ENCODE measurements at places on chromosomes 1 and 21. TPM values are rescaled to one million over a fixed set of nuclear protein-coding genes. Genes with fewer than 3 reads are reported as not detected.

GRCh38 chr1:35287807-35288640, 19.5 kb downstream of the ZMYM4 start:
- DNase-seq: no peak
- H3K36me3 ChIP-seq: no peaks in the 10 kb centered on the region
- peaks cover 3% of the 10 kb centered on the region for H3K4me1 ChIP-seq

DNA sequence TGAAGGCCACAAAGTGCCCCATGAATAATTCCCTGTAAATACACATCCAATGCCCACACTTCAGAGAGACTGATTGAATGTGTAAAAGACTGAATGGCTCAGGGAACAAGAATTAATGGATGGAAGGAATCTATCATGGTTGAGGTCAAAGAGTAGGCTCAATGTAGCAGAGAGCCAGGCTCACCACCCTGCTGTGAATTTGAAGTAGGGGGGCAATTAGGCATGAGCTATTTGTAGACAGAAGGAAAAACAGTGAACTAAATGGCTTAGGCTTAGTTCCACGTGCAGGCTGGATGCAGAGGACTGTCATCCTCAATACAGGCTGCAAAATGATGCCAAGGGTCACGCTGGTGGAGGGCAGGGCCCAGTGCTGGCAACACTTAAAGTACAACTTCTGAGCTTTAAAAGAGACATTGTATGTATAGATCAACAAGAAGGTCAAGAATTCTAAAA, 22.9 kb upstream of the IGSF3 start:
- no peak overlapping the region for H3K27ac ChIP-seq
- no peaks in the 10 kb centered on the region for H3K27me3 ChIP-seq
- no peaks in the 10 kb centered on the region for H3K4me1 ChIP-seq
- DNase-seq: no peak
- H3K4me3 ChIP-seq: no peak overlapping the region

- no peak overlapping the region for H3K4me3 ChIP-seq
- no peaks in the 10 kb centered on the region for H3K36me3 ChIP-seq
- DNase-seq: no peak
- no peak overlapping the region for H3K27ac ChIP-seq
- H3K4me1 ChIP-seq: no peaks in the 10 kb centered on the region
- no peaks in the 10 kb centered on the region for H3K27me3 ChIP-seq
These were observed 6.5 kb upstream of the RPTN start for GRCh38 chr1:152165286-152166077.

The LMX1A gene
- not detected for total RNA-seq

DNA sequence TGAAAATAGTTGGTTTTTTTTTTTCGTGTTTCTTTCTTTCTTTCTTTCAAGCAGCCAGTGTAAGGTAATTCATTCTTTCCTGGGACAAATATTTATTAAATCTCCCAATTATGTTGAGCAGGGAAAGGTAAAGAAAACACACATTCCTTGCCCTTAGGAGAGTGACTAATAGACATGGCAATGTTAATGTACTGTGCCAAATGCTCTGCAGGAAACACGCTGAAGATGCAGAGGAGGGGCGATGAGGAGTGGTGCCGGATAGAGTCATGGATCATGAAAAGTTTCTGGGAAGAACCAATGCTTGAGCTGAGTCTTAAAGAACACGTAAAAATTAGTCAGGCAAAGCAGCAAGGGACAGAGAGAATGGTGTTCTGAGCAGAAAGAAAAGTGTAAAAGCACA, 199.2 kb downstream of the DNM3 start:
- no peaks in the 10 kb centered on the region for H3K4me1 ChIP-seq
- H3K4me3 ChIP-seq: no peak overlapping the region
- no peaks in the 10 kb centered on the region for H3K27me3 ChIP-seq

The RGS13 gene
- total RNA-seq: 1.4 TPM

DNA sequence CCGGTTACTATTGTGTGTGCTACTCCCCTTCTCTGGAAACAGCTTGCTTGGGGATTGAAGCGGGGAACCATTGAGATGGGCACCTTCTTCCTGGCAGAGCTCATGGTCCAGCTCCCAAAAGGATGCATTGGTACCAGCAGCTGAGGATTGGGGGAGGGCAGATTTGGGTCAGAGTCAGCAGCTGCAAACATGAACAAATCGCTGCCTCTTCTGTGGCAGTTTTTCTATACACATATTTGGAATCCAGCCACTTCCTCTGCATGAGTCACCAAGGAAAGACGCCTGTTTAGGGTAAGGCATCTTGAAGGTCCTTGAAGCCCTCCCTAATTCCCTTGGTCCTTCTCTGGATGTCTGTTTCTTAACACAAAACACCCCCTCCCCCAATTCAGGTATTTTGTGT, 104.7 kb downstream of the DAB1 start:
- no peaks in the 10 kb centered on the region for H3K4me1 ChIP-seq
- H3K27ac ChIP-seq: no peak overlapping the region
- no peak for DNase-seq
- H3K27me3 ChIP-seq: no peaks in the 10 kb centered on the region

DNA sequence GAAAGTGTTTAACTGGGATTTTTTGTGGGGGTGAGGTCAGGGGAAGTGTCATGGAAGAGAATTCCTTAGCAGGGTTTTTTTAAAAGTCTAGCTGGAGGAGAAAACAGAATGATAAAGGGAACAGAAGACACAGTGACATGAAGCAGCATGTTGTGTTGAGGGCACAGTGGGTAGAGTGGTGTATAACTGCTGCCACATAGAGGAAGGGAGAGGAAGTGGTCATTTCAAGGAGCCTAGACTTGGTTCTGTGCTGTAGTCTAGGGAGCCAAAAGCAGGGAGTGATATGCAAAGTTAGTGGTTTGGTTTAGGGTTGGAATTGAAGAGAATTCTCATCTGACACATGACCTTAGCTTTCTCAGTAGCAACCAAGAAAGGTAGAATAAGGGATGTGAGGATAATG, 10.2 kb downstream of the EEIG2 start:
- no peaks in the 10 kb centered on the region for H3K27me3 ChIP-seq
- H3K36me3 ChIP-seq: no peaks in the 10 kb centered on the region
- no peak overlapping the region for H3K4me3 ChIP-seq

The SLFNL1 gene
- 3.0 TPM for total RNA-seq

The SERPINC1 gene
- 0.36 TPM for total RNA-seq

- H3K36me3 ChIP-seq: no peaks in the 10 kb centered on the region
- no peak overlapping the region for H3K4me3 ChIP-seq
- no peak overlapping the region for H3K27ac ChIP-seq
These were observed 19.9 kb downstream of the ACOT11 start for GRCh38 chr1:54567961-54568360.

The ADAMTS5 gene
- total RNA-seq: 0.21 TPM

DNA sequence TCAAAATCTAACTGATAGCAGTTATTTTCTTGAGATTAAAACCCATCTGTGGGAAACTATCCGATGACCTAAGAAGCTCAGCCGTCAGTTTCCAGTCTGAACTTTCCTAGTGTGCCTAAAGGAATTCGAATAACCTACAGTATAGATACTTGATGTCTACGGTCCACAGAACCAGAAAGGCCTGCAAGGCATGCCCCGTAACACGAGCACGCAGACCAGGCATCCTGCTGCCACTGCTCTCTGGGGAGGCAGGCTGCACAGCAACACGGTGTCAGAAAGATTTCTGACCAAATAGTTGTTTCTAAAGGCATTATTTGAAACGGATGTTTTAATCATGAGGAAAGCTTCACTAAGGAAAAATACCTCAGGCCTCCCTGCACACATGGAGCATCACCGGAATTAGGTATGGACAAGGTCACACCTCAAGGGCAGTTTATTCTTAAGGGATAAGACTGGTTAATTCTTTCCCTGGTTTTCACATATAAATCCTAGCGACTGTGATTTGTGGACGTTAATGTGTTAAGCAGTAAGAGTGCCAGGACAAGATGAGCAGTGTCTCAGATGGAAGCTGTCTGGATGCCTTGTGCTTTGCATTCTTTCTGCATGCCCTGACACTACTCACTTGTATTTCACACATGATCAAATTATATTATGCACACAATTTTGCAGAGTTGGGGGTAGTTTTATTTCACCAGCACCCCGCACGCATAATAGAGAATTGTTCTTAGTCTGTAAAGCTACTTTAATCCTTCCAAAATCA, 49.0 kb upstream of the NADK start:
- no peaks in the 10 kb centered on the region for H3K27me3 ChIP-seq
- no peak for DNase-seq
- H3K4me3 ChIP-seq: no peak overlapping the region
- peaks cover 9% of the 10 kb centered on the region for H3K4me1 ChIP-seq
- peaks cover 22% of the 10 kb centered on the region for H3K36me3 ChIP-seq
- peak overlapping the region; percentile 68 for H3K27ac ChIP-seq

The CASQ2 gene
- total RNA-seq: 2.0 TPM

DNA sequence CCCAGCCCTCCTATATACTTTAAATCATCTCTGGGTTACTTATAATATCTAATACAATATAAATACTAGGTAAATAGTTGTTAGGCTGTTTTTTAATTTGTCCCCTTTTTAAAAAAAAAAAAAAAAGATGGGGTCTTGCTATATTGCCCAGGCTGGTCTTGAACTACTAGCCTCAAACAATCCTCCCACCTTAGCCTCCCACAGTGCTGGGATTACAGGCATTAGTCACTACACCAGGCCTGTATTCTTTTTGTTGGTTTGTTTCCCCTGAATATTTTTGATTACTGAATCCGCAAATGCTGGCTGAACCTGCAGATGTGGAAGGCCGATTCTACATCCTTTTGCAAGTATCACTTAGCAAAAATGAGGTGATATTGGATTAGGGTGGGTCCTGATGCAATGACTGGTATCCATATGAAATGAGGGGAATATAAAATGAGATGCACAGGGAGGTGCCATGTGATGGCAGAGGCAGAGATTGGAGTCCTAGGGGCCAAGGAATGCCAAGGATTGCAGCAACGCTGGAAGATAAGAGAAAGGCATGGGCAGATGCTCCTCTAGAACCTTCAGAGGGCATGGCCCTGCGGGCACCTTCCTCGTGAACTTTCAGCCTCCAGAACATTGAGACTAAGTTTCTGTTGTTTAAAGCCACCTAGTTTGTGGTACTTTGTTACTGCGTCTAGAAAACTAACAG, 58.8 kb downstream of the SSBP3 start:
- H3K4me3 ChIP-seq: no peak overlapping the region
- DNase-seq: no peak
- H3K36me3 ChIP-seq: no peaks in the 10 kb centered on the region
- H3K4me1 ChIP-seq: peaks cover 16% of the 10 kb centered on the region
- no peaks in the 10 kb centered on the region for H3K27me3 ChIP-seq

GRCh38 chr1:244214009-244214967, 163.2 kb downstream of the ZBTB18 start:
- no peaks in the 10 kb centered on the region for H3K27me3 ChIP-seq
- no peak for DNase-seq
- H3K36me3 ChIP-seq: no peaks in the 10 kb centered on the region
- peaks cover 4% of the 10 kb centered on the region for H3K4me1 ChIP-seq
- no peak overlapping the region for H3K4me3 ChIP-seq
- no peak overlapping the region for H3K27ac ChIP-seq

The PROK1 gene
- not detected for total RNA-seq

The INPP5B gene
- total RNA-seq: 14.0 TPM

- no peak overlapping the region for H3K4me3 ChIP-seq
- H3K4me1 ChIP-seq: no peaks in the 10 kb centered on the region
- no peak overlapping the region for H3K27ac ChIP-seq
These were observed 95.7 kb downstream of the ATP6V1G3 start for GRCh38 chr1:198444792-198445191.

DNA sequence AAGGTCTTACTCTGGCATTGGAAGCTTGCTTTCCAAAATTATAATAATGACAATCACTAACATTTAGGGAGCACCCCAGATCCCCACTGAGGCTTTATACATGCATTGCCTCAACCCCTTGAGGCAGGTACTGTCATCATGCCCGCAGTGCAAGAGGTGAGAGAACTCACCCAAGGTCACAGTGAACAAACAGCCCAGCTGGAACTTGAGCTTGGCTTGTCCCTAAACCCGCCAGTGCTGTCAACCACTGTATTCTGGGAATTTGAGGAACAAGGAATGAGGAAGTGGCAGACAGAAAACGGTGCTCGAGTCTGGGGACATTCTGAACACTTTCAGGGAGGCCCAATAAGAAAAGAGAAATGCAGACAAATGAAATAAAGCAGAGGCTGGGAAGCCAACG, 34.6 kb upstream of the TLR5 start:
- no peaks in the 10 kb centered on the region for H3K36me3 ChIP-seq
- H3K27me3 ChIP-seq: no peaks in the 10 kb centered on the region
- no peak for DNase-seq
- no peak overlapping the region for H3K4me3 ChIP-seq
- H3K27ac ChIP-seq: no peak overlapping the region

DNA sequence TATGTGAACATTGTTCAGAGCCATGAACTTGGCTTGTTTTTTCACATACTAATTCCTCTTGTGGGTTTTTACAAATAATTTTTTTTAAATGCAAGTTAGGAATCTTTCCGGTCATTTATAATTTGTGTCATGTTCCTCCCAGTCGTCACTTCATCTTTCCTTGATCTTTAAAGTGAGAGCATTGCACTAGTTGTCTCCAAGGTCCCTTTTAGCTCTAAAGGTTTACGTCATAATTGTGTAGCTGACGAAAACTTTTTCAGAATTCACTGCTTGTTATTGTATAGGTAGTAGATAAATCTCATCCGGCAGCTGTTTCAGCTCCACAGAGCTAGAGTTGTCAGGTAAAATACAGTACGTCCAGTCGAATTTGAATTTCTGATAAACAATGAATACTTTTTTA, 33.6 kb downstream of the SOAT1 start:
- DNase-seq: peak; percentile 6
- peaks cover 15% of the 10 kb centered on the region for H3K4me1 ChIP-seq
- no peak overlapping the region for H3K27ac ChIP-seq
- H3K36me3 ChIP-seq: no peaks in the 10 kb centered on the region
- H3K27me3 ChIP-seq: no peaks in the 10 kb centered on the region

GRCh38 chr1:111199881-111200801, at the start of gene DENND2D:
Gene DENND2D (minus strand): TSS chr1:111200646. CDS start chr1:111200459, 187 bp downstream.
- DNase-seq: no peak
- no peak within 1 kb of the TSS for H3K4me3 ChIP-seq
- no peak within 1 kb of the TSS for H3K27ac ChIP-seq
- H3K27me3 ChIP-seq: peaks cover 34% of the 10 kb centered on the region
- no peaks in the 10 kb centered on the region for H3K4me1 ChIP-seq
- H3K36me3 ChIP-seq: no peaks in the 10 kb centered on the region

GRCh38 chr1:219537223-219537631, 75.7 kb downstream of the ZC3H11B start:
- no peaks in the 10 kb centered on the region for H3K27me3 ChIP-seq
- no peak overlapping the region for H3K4me3 ChIP-seq
- H3K36me3 ChIP-seq: no peaks in the 10 kb centered on the region
- H3K27ac ChIP-seq: peak overlapping the region; percentile 27
- peaks cover 19% of the 10 kb centered on the region for H3K4me1 ChIP-seq
- DNase-seq: no peak

- H3K4me3 ChIP-seq: no peak overlapping the region
- no peaks in the 10 kb centered on the region for H3K27me3 ChIP-seq
- peaks cover 23% of the 10 kb centered on the region for H3K4me1 ChIP-seq
- no peaks in the 10 kb centered on the region for H3K36me3 ChIP-seq
- H3K27ac ChIP-seq: peak overlapping the region; percentile 61
- no peak for DNase-seq
These were observed 57.1 kb downstream of the FAAP20 start for GRCh38 chr1:2137257-2138121.

- no peak overlapping the region for H3K4me3 ChIP-seq
- no peaks in the 10 kb centered on the region for H3K36me3 ChIP-seq
- peaks cover 18% of the 10 kb centered on the region for H3K4me1 ChIP-seq
- H3K27ac ChIP-seq: no peak overlapping the region
These were observed 69.7 kb downstream of the NFIA start for GRCh38 chr1:61152066-61152465.
